AG04449 (cell line): ENCODE measurements at places on chromosomes 2 and 18.

DNA sequence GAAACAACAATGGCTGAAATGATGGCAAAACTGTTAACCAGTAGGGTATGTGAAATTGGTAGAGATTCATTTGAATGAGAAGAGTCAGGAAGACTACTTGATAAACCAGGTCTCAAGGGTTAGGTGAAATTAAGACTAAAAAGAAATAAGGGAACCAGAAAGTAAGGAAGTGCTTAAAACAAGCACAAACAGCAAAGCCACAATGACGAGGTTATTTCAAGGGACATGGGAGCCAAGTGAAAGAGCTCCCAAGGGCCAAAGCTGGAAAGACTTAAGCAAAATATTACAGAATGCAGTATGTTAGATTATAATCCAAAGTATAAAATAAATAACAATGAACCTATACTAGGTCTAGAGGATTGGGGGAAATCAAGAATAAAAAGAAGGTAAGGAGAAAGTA lies 19.3 kb upstream of the CD302 start:
- no peak for DNase-seq

DNA sequence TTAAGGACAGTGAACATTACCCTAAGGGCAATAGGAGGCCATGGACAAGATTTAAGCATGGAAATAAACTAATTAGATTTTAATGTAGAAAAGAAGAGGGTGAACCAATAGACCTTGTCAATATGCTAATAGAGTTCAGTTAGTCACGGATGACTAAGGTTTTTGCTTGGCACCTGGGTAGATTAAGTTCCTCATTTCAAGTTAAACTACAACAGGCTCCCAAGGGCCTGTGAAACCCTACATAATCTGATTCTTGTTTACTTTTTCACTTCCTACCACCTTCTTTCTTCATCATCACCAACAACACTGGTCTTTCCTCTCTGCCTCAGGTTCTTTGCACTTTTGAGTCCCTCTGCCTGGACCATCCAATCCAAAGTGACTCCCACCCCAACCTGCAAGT lies 14.8 kb downstream of the SP110 start:
- DNase-seq: no peak

- no peak for DNase-seq
Observed at GRCh38 chr2:196233021-196233804, 61.8 kb upstream of the STK17B start.

DNA sequence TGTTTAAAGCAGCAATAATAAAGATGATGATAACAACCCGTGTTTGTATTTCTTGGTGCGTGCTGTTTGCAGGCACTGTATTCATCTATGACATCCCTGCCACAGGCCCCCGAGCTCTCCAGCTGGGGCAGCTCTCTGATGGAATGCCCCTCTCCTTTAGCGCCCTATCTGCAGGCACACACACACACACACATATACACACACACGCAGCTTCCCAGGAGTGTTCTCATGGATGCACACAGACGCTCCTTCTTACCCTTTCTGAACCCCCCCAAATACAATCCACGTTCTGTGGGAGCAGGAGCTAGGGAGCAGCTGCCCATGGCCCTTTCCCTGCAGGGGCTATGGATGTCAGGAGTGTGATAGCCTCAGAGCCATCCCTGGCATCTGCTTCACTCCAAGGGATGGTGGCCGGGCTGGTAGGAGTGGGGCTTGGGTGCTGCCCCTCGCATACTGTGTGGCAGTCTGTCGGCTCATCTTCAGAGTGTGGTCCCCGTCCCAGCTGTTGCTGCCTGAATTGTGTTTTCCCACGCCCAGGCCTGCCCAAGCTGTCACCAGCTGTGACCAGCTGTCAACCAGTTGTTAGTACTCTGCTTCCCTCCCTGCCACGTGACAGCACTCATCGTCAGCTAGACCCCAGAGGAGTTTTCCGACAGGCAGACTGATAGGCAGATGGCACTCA lies 50.8 kb upstream of the MYCN start:
- no peak for DNase-seq

- no peak for DNase-seq
Observed at GRCh38 chr18:58049000-58049688, 5.1 kb downstream of the NEDD4L start.

- DNase-seq: peak; percentile 7
Observed at GRCh38 chr2:158998551-158999248, 30.3 kb downstream of the TANC1 start.

DNA sequence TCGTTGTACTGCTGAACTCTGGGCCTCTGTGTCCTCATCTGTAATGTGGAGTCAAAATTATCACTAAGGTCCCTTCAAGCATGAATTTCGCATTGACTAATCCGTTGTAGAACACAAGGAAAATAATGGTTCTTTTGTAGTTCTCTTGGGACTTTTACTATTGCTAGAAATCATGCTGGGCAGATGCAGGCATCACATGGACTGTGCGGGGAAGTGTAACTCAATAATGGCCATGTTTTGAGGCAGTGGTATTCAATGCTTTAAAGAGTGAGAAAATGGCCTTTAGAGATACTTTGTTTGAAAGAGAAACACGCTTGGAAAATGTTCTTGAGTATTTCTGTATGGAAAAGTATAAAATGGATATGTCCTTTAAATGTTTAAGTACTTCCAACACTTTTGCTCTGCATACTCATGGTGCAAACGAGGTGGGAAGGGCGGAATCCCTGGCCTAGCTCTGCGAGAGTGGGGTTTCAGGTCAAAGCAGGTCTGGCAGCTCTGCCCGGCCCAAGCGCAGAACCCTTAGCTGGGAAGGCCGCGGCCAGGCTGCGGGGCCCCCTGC lies 117.3 kb upstream of the MSTN start:
- no peak for DNase-seq
